ENCODE measurements at places on chromosomes 3 and 15.
A peak's percentile ranks its signal among the peaks of the same experiment; 100 is the strongest.

- no peak for DNase-seq
Observed at GRCh38 chr15:63576441-63576840, 20.7 kb upstream of the FBXL22 start.

DNA sequence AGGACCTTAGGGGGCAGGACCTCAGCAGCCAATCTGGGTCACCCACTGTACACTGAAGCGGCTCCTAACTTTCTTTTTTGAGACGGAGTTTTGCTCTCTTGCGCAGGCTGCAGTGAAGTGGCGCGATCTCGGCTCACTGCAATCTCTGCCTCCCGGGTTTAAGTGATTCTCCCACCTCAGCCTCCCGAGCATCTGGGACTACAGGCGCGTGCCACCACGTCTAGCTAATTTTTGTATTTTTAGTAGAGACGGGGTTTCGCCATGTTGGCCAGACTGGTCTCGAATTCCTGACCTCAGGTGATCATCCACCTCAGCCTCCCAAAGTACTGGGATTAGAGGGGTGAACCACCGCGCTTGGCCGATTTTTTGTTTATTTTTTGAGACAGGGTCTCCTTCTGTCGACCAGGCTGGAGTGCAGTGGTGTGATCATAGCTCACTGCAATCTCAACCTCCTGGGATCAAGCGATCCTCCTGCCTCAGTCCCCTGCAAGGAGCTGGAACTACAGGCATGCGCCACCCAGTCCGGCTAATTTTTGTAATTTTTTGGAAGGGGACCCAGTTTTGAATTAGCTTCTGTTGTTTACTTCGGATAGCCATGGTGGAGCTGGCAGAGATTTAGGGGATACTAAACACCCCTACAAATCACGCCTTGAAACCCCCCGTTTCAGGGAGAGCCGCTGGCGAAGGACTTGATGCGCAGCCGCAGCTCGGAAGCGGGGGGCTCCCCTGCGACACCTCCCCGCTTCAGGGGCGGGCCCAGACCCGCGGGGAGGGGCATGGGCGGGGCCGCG, 1.5 kb upstream of the CLK3 start:
- DNase-seq, result no peak

DNA sequence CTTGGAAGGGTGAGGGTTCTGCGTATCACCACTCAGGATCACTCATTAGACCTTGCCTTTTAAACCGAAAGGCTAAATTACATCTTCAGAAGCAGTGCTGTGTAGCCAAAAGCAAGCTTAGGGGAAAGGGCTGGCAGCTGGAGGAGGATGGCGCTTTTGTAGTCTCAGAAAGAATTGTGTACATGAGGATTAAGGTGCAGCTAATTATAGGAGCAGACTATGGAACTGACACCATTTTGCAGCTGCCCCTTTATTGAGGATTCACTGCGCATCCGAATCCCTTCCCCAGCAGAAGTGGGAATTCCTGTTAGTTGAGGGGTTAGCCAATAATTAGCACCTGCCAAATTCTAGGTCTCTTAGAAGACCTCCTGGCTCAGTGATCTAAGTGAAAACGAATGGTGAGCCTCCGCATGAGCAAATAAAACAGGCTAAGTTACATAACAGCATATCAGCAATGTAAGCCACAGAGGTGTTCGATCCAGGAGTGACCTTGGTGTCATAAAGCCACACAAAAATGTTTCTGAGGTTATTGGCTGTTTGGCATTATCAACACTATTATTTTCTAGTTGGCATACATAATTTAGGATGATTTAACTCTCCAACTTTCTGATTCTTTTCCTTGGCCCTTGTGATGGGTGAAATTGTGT, 42.6 kb upstream of the SEMA6D start:
- no peak for DNase-seq

GRCh38 chr15:77719450-77719849, 86.7 kb upstream of the LINGO1 start:
- DNase-seq, result no peak

DNA sequence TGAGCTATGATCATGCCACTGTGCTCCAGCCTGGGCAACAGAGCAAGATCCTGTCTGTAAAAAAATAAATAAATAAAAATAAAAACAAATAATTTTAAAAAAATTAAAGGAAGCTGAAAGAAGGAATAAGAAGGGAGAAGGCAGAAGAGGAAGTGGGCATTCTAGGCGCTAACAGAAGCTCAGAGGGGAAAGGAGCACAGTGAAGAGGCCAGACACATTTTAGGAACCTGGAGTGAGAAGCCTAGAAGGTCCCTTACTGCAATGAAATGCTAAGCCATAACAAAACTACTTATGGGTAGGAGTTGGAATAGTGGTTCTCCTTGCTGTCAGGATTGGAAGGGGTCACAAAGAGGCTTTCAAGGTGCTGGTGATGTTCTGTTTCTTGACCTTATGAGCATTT, 64.0 kb downstream of the ITGB5 start:
- DNase-seq, result no peak

GRCh38 chr15:64348455-64348854, 7.5 kb downstream of the CSNK1G1 start:
- DNase-seq, result no peak

DNA sequence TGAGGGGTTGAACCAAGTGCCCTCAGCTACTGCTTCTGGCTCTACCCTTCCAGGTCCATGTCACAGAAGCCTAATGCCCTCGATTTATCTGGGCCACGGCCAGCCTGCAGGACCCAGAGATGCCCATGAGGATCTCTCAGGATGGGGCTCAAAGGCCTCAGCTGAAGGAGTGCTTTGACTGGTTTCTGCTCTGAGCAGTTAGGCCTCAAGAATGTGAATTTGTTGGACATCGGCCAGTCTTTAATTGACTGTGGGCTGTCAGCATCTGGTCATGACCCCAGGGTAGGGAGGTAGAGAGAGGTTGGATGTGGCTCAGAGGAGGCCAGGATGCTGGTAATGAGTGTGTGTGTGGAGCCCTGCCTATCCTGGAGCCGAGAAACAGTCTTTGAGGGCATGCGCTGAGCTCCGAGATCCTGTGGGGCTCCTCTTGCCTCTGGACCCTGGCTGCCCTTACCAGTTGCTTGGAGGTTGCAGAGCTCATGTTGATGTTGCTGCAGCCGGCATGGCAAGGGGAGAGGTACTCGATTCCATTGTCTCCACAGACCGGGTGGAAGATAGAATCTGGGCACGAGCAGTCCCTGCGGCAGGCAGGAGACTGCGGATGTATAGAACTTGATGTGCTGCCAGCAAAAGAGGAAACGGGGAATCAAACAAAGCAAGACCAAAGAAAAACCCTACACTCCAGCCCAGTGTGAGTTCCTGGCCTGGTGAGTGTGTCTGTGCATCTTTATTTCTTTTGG, 49.1 kb upstream of the RAB6B start:
- peak; percentile 79 for DNase-seq

GRCh38 chr3:18868911-18869689, 279.2 kb upstream of the KCNH8 start:
- DNase-seq, result no peak

- DNase-seq, result no peak
Observed at GRCh38 chr15:99009741-99010330, 2.2 kb upstream of the PGPEP1L start.

DNA sequence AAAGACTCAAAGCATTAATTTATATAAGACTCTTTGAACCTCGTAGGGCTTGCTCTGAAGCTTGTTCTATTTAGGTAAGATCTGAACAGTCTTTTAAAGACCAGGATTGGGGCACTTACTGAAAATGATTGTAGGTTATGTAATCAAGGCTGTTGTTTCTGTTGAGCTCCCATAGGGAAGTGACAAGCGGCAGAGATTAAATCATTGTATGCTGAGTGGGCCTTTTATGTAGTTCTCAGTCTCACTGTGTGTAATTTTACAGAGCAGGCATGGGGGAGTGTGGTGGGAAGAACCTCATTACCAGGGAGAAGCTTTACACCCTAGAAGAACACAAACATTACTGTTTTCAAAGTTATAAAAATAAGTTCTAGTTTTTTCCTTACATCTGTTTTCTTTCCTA, 160.0 kb upstream of the SNTN start:
- DNase-seq, result no peak

GRCh38 chr15:33040496-33040895, 154.0 kb downstream of the FMN1 start:
- DNase-seq, result no peak

- peak; percentile 43 for DNase-seq
Observed at GRCh38 chr15:32029409-32029861, 880 bp upstream of the CHRNA7 start.

GRCh38 chr3:126542340-126543241, 16.1 kb downstream of the C3orf22 start:
- peak; percentile 16 for DNase-seq

GRCh38 chr15:67150023-67150860, 84.8 kb downstream of the SMAD3 start:
- DNase-seq, result peak; percentile 51

GRCh38 chr3:45950686-45951600, 7.7 kb downstream of the CXCR6 start:
- no peak for DNase-seq

DNA sequence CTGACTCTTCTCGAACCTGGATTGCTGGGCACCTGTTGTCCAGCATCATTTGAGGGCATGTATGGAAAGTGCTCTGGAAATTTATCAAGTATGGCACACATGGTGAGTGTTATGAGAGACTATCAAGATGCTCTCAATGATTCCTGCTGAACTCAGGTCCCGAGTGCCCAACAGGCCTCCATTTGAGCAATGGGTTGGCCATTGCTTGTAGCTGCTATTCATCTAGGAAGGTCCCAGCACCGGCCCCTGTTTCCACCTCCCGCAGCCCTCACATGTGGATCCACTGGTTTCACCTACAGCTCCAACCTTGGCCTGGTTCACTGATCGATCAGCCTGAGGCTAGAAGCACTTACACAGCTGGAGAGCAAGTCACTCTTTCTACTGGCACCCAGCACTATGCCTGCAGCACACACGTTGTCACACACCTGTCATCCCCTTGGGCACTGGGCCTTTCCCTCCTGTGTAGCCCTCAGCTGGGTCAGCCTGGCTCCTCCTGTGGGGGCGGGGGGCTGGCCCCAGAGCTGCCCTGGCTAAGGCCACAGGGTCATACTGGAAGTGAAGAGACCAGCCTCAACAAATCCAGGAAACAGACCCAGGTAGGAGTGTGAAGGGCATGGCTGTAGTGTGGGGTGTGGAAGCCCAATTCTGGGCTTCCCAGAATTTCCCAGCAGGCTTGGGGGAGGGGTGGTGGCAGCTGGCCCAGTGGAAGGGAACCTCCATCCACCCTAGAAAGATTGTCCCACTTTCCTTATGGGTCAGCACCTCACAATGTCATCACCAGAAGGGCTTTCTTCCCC, 41.7 kb upstream of the SMAD3 start:
- DNase-seq, result no peak

DNA sequence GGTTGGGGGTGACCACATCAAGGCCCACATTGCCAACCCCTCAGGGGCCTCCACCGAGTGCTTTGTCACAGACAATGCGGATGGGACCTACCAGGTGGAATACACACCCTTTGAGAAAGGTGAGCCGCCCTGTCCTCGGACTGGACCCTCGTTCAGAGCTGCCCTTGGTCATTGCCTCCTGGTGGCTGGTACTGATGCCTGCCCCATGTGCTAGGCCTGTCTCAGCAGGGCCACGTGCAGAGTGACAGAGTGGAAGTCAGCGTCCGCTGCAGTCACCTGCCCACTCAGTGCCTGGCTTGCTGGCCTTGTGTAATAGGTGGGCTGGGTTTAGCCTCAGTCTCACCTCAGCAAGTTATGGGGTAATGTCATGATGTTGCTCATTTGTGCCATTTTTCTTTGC, 86.4 kb downstream of the DNASE1L3 start:
- no peak for DNase-seq

DNA sequence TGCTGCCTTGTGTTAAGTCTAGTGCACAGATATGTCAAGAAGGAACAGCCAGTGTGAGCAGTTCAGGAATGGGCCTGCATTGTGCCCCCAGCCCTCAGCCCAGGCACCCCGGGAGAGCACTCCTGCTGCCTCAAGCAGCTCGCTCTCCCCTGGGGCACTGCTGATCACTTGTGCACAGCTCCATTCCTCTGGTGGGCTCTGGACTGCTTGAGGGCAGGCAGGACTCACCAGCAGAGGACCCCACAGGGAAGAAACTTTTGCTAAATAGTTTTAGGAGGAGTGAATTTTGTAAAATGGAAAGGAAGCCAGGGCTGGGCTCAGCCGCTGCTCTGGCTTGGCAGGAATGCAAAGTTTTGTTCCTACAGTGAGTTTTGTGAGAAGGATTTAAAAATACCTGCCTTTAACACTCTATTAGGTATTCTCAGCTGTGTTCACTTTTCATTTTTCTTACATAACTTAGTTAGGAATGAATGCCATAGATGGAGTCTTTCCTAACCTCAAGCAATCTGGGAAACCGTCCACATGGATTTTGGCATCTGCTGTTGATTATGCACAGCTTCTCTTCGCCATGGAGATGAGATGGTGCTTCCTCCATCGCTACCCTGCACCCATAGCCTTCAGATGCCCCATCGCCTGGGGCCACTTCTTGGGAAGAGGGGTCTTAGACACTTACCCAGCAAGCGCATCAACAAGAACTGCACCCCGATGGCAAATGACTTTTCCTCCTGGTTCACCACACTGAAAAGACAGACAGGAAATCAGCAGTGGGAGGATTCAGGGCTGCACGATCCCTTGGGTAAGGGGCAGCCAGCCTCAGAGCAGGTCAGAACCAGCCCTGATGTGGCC, 42.3 kb upstream of the RAB6B start:
- peak; percentile 82 for DNase-seq

DNA sequence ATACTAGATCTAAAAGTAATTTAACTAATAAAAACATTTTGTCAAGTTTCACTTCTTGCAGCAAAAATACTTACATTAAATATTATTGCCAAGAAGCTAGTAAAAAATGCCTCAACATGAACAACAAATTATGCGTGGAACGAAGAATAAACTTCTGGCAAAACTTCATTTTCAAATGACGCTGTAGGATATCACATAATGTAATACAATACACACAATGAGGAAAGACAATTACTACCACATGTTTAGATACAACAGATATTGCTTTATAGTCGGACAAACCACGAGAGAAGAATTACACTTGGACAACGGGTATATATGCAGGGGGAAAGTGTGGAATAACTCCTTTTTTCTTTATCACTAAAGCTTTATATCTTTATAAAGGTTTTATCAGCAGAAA, 21.6 kb downstream of the P3H2 start:
- DNase-seq, result no peak

DNA sequence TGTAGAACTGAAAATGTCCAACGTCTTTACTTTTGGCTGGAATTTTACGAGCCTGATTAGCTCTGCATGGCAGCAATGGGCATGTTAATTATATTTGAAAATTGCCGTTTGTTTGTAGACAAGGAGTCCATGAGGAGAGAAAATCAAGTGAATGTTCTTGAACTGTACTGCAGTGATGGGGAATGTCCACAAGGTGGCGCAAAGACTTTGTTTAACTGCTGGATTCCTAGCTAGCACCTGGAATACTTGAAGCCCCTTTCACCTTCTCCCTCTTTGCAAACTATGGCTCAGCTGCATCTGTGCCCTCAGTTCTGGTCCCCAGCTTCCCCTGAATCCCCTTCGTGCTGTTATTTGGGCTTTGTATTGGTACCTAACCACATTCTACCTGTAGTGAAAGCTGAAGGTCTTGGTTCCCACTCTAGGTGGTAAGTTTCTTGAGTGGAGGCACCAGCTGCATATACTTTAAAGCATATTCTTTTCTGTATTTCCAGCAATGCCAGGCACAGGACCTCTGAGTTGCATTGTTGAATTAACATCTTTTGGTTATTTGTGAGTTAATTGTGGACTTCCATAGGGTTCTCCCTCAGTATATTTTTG, 25.3 kb downstream of the EXOG start:
- DNase-seq, result peak; percentile 69

Measured in femur (tissue), 1 donor.